ENCODE measurements at places on chromosomes 7 and 10. TPM values are rescaled to one million over a fixed set of nuclear protein-coding genes. Genes with fewer than 3 reads are reported as not detected.
A peak's percentile ranks its signal among the peaks of the same experiment; 100 is the strongest.

GRCh38 chr7:159031750-159032149 is 112.9 kb downstream of the VIPR2 start:
- H3K36me3 ChIP-seq, result peaks cover 14% of the 10 kb centered on the region
- H3K4me3 ChIP-seq, result no peak overlapping the region
- H3K27me3 ChIP-seq, result peaks cover 23% of the 10 kb centered on the region
- H3K27ac ChIP-seq, result peak overlapping the region; percentile 85
- peaks cover 40% of the 10 kb centered on the region for H3K4me1 ChIP-seq

The LFNG gene
- 19.5 TPM for total RNA-seq

The TBC1D12 gene
- 12.8 TPM for total RNA-seq

The CCDC3 gene
- total RNA-seq, result 4.8 TPM

The ALOX5 gene
- 3.2 TPM for total RNA-seq

DNA sequence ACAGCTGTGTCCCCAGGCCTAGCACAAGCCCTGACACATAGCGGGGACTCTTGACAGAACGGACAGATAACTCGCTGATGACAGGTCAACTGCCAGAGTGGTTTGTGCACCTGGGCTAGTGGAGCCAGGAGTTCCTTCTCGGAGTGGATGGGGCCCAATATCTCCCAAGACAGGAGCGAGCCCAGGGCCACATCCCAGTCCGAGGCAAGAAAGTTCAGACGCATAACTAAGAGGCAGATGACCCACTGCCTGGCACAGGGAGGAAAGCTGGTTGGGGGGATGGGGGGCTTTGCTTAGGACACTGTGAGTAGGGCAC is 69.6 kb upstream of the ZNF479 start:
- no peak overlapping the region for H3K27ac ChIP-seq
- no peaks in the 10 kb centered on the region for H3K36me3 ChIP-seq
- H3K4me3 ChIP-seq, result no peak overlapping the region
- H3K4me1 ChIP-seq, result no peaks in the 10 kb centered on the region
- no peak for DNase-seq

GRCh38 chr7:114622221-114622620 is 207.6 kb downstream of the FOXP2 start:
- H3K4me1 ChIP-seq, result no peaks in the 10 kb centered on the region
- H3K4me3 ChIP-seq, result no peak overlapping the region
- H3K27me3 ChIP-seq, result no peaks in the 10 kb centered on the region

DNA sequence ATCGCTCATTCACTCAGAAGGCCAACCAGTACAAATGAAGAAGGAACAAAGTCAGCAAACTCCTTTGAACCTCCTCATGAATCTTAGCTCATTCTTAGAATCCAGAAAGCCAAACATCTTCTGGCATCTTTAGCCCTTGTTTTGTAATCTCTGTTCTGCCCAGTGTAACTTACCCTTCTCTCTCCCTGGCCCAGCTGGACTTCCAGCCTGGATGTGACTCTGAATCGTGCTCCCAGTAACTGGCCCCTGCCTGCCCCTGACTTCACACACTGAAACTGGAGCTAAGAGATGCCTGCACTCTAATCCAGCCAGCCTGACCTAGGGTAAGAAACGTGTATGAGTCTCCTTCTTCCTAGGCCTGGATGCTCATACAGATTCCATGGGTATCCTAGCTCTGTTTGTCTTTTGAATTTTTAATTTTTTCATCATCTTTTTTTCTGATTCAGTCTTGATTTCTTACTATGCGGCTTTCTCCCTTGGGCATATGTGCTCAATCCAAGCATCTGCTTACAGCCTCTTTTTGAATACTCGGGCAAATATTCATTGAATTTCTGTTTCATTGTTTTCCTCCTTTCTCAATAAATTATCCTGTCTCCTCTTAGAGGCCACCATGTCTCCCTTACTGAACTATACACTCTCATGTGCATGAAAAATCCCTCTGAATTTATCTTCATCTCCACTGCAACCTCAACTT is 845.6 kb upstream of the AUTS2 start:
- H3K27ac ChIP-seq, result no peak overlapping the region
- no peak for DNase-seq
- H3K4me3 ChIP-seq, result no peak overlapping the region

DNA sequence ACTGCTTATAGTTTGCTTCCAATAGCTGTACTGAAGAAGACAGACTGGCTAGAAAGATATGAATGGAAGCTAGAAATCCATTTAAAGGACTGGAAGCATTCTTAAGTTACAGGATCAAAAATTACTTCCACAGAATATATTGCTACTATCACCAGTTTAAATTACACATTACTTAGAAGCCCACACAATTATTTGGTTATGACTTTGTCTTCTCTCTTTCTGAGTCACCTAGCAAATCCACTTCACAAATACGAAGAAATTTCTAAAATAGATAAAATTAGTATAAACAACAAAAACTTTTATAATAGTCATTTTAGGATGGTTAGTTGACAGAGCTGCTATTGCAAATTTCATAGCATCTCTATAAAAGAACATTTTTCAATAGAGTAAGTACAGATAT is 108.1 kb downstream of the SNX13 start:
- H3K4me1 ChIP-seq, result no peaks in the 10 kb centered on the region
- no peaks in the 10 kb centered on the region for H3K27me3 ChIP-seq
- H3K36me3 ChIP-seq, result no peaks in the 10 kb centered on the region
- H3K4me3 ChIP-seq, result no peak overlapping the region
- H3K27ac ChIP-seq, result no peak overlapping the region

The ZYX gene
- total RNA-seq, result 64.0 TPM

The TRIL gene
- 7.5 TPM for total RNA-seq

DNA sequence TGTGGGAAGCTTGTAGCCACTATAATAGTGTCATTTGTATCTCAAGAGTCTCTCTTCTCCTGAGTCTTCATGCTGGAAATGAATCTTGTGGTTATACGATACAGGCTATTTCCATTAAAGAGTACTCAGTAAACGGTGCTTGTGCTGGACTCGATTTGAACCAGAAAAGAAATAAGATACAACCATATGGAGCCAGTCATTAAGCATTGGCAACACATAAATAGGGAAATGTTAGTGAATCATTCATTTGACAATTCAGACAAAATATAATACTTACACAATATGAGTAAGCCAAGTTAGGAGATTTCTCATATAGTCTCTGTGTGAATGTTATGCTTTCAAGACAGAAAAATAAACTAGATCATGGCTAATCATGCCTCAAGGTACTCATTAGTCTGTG is 356.8 kb downstream of the PLXDC2 start:
- H3K27ac ChIP-seq, result no peak overlapping the region
- H3K27me3 ChIP-seq, result no peaks in the 10 kb centered on the region
- no peaks in the 10 kb centered on the region for H3K4me1 ChIP-seq
- no peak overlapping the region for H3K4me3 ChIP-seq
- DNase-seq, result peak; percentile 42

The NKX2-3 gene
- total RNA-seq, result 2.8 TPM

DNA sequence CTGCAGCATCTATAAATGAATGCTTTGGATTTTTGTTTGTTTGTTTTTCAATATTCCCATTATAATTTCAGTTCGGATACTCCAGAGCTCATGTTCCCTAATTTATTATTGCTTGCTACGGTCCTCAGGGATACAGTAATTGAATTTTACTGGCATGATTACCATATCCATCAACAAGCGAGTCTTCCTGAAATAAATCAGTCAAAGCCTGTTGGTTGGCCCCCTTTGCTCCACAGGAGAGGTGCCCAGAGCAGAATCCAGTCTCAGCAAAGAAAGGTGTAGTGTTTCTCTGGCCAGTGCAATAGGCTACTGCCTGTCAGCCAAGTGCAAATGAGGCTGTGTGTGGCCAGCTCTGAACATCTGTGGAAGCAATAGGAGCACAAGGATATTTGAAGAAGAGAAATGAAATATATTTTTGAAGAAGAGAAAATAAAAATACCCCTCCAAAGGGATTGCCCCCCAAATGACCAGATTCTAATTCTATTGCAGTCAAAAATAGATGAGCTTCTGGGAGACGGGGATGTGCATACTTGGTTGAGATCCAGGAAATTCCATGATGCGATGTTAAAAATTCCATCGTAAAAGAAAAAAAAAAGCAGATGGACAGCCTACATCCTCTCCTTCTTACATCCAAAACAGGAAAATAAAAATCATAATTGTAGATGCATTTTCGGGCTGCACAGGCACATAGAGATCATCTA is 18.1 kb downstream of the TRIL start:
- H3K27me3 ChIP-seq, result no peaks in the 10 kb centered on the region
- no peak overlapping the region for H3K4me3 ChIP-seq
- H3K27ac ChIP-seq, result no peak overlapping the region

The C7orf57 gene
- total RNA-seq, result not detected

GRCh38 chr10:132516771-132517725 is 20.5 kb upstream of the INPP5A start:
- H3K4me1 ChIP-seq, result peaks cover 57% of the 10 kb centered on the region
- H3K27ac ChIP-seq, result peak overlapping the region; percentile 91
- no peaks in the 10 kb centered on the region for H3K27me3 ChIP-seq

DNA sequence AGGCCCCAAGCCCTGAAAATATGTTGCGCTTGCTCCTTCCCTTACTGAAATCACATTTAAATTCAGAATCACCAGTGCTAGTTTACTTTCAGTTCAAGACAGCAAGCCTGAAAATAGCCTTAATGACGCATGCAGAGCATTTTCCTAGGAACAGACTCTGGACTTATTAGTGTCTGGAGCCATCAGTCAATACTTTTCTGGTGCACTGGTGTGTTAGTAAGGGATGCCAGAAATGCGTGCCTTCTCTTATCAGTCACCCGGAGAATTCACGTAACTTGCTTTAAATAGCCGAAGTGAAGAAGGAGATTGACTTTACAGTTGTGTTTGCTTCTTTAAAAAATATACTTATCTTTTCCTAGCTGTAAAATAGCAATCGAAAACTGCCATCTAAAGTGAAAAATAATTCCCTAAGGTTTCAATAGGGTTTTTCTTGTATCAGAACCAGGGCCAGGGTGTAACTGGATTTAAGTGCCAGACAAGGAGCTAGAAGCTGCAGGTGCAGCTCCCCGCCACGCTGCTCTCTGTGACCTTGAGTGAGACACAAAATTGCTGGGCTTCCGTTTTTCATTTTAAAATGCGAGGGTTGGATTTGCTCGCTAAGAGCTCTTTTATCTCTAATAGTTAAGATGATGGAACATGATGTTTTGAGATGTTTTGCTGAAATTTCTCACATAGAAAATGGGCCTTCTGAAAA is 177.8 kb downstream of the NSUN6 start:
- no peaks in the 10 kb centered on the region for H3K27me3 ChIP-seq
- peak overlapping the region; percentile 32 for H3K27ac ChIP-seq
- no peaks in the 10 kb centered on the region for H3K36me3 ChIP-seq
- H3K4me3 ChIP-seq, result no peak overlapping the region
- peak; percentile 71 for DNase-seq

The GPRIN2 gene
- total RNA-seq, result 11.4 TPM

The ADAM12 gene
- not detected for total RNA-seq

GRCh38 chr10:117175215-117175900 is 21.9 kb upstream of the KCNK18 start:
- no peak overlapping the region for H3K27ac ChIP-seq
- no peaks in the 10 kb centered on the region for H3K27me3 ChIP-seq
- H3K36me3 ChIP-seq, result no peaks in the 10 kb centered on the region
- H3K4me3 ChIP-seq, result peak overlapping the region; percentile 38
- H3K4me1 ChIP-seq, result peaks cover 15% of the 10 kb centered on the region

DNA sequence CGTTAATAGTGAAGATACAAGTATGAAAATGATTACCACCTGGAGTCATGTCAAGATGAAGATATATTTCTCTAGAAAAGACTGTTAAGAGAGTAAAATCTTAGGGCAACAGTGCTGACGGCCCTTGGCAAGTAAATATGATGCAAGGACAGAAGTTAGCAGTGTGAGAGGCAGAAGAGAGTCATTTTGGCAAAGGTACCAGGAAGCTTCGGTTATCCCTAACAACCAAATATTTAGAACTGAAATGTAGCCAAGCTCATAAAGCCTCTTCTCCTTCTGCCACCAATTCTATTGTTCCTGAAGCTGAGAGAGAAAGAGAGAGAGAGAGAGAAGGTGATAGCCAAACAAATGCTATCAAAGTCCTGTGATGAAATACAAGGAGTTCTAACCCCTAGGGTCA is 109.6 kb downstream of the MACC1 start:
- no peaks in the 10 kb centered on the region for H3K27me3 ChIP-seq
- H3K4me1 ChIP-seq, result no peaks in the 10 kb centered on the region
- H3K4me3 ChIP-seq, result no peak overlapping the region

DNA sequence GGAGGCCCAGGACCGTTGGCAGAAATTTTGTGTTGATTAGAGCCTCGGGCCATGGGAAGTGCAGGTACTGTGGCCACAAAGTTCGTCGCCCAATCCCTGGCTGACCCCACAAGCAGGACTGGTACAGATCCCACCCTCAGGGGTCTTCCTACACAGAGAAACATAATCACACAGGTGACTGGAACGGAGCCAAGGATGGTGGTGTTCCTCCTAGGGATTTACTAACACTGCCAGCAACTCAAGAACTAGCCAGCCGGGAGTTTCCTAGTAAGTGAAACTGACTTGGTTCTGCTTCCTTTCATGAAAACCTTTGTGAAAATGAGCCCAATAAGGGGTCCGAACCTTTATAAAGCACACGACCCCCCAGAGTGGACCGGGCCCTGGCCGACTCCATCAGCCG is 5.7 kb downstream of the CUX1 start:
- no peak overlapping the region for H3K4me3 ChIP-seq
- H3K27me3 ChIP-seq, result no peaks in the 10 kb centered on the region
- H3K27ac ChIP-seq, result no peak overlapping the region
- no peaks in the 10 kb centered on the region for H3K36me3 ChIP-seq
- peaks cover 76% of the 10 kb centered on the region for H3K4me1 ChIP-seq
- peak; percentile 31 for DNase-seq

- peak; percentile 66 for DNase-seq
- no peaks in the 10 kb centered on the region for H3K27me3 ChIP-seq
- H3K27ac ChIP-seq, result no peak overlapping the region
- H3K4me1 ChIP-seq, result no peaks in the 10 kb centered on the region
- no peaks in the 10 kb centered on the region for H3K36me3 ChIP-seq
These were observed 84.0 kb downstream of the ANLN start for GRCh38 chr7:36473454-36474282.

DNA sequence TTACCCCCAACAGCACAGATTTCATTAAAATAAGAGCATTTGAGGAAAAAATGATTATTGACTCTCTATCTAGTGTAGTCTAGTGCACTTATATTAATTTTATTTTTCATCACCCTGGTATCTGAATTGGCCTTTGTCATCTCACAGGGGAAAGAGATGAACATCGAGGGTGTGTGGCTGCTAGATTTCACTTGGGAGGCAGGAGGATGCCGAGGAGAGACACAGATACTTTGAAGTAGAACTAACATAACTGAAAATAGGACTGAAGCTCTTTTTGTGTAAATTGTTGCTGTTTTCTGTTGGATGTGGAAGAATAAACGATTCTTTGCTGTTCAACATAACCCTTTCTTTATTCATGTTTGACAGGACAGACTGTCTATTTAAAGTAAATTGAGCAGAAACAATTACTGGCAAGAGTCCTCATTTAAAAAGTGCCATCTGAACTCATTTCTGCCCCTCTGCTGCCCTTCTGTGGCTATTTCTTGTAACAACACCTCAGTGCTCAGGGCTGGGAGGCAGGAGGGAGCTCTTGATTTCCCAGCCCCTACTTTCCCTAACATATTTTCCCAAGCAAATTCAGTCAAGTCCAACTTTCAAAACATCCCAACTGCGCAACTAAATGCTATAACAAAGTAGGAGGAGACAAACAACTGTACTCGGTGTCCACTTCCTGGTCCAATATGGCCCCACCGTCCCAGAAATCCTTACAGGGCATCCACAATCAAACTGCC is 15.6 kb downstream of the LYZL1 start:
- H3K4me1 ChIP-seq, result no peaks in the 10 kb centered on the region

The STK31 gene
- total RNA-seq, result 1.8 TPM

The SFTPA1 gene
- total RNA-seq, result 525 TPM

All from stomach (tissue), 19 donors.